ENCODE measurements at places on chromosomes 6 and 20.

DNA sequence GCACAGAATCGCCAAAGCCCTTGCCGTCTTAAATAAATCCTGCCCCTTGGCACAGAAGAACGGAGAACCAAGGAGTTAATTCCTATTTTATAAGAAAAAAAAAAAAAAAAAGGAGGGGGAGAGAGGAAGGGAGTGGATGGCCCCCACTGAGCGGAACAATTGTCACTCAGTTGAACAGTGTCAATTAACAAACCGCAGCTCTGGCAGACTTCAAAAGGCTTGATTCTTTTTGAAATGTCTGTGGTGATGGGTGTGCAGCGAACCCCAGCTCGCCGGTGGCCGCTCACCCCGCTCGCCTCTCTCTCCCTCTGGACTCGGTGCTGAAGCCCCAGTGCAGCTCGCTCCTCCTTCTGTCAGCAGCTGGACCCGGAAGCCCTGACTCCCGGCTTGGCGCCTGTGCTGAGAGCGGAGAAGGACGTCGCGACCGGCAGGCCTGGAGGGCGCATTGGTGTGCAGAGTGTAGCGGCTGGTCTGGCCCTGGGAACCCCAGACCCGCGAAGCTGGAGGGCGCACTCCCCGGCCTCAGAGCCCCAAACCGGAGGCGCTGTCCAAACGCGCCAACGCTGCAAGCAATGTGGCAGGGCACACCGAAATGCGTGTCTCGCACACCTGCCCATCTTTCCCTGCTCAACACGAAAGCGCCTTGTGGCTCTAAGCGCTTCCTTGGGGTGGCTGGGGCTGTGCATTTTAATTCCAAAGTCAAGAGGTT lies 3.4 kb downstream of the LINC00237 start:
- DNase-seq: no peak
- H3K36me3 ChIP-seq: no peaks in the 10 kb centered on the region
- H3K27ac ChIP-seq: no peak overlapping the region
- peaks cover 92% of the 10 kb centered on the region for H3K27me3 ChIP-seq
- peak overlapping the region; percentile 10 for H3K4me3 ChIP-seq

GRCh38 chr6:11142296-11143027 lies 30.9 kb upstream of the ERVFRD-1 start:
- no peaks in the 10 kb centered on the region for H3K27me3 ChIP-seq
- H3K4me1 ChIP-seq: no peaks in the 10 kb centered on the region
- no peak overlapping the region for H3K4me3 ChIP-seq

- DNase-seq: no peak
- H3K27ac ChIP-seq: no peak overlapping the region
- H3K27me3 ChIP-seq: no peaks in the 10 kb centered on the region
- no peak overlapping the region for H3K4me3 ChIP-seq
Measured at GRCh38 chr20:58349570-58349969, 39.5 kb upstream of the VAPB start.

- no peak within 1 kb of the TSS for H3K27ac ChIP-seq
- peaks cover 16% of the 10 kb centered on the region for H3K27me3 ChIP-seq
- peak within 1 kb of the TSS; percentile 90 for H3K4me3 ChIP-seq
- DNase-seq: peak; percentile 53
- peaks cover 10% of the 10 kb centered on the region for H3K4me1 ChIP-seq
- no peaks in the 10 kb centered on the region for H3K36me3 ChIP-seq
Measured at GRCh38 chr6:84033523-84034451, at the start of gene MRAP2. Gene MRAP2, plus strand, starts transcription at chr6:84033772. Its CDS starts 21,547 bp downstream, at chr6:84055319.

GRCh38 chr20:37237656-37238055 lies 24.0 kb downstream of the GHRH start:
- H3K27me3 ChIP-seq: no peaks in the 10 kb centered on the region
- no peak overlapping the region for H3K27ac ChIP-seq
- H3K36me3 ChIP-seq: peaks cover 43% of the 10 kb centered on the region
- H3K4me1 ChIP-seq: peaks cover 18% of the 10 kb centered on the region
- H3K4me3 ChIP-seq: no peak overlapping the region
- DNase-seq: no peak

GRCh38 chr20:62825333-62825985 lies 8.6 kb downstream of the COL9A3 start:
- no peaks in the 10 kb centered on the region for H3K36me3 ChIP-seq
- peak overlapping the region; percentile 4 for H3K27ac ChIP-seq
- no peak overlapping the region for H3K4me3 ChIP-seq
- H3K4me1 ChIP-seq: peaks cover 18% of the 10 kb centered on the region
- H3K27me3 ChIP-seq: peaks cover 7% of the 10 kb centered on the region

- no peaks in the 10 kb centered on the region for H3K27me3 ChIP-seq
- H3K36me3 ChIP-seq: no peaks in the 10 kb centered on the region
- H3K27ac ChIP-seq: no peak overlapping the region
- H3K4me1 ChIP-seq: peaks cover 5% of the 10 kb centered on the region
- no peak for DNase-seq
Measured at GRCh38 chr6:150253489-150253888, 110.6 kb downstream of the PPP1R14C start.

- no peaks in the 10 kb centered on the region for H3K27me3 ChIP-seq
- no peak overlapping the region for H3K27ac ChIP-seq
- H3K36me3 ChIP-seq: no peaks in the 10 kb centered on the region
- no peak overlapping the region for H3K4me3 ChIP-seq
- no peaks in the 10 kb centered on the region for H3K4me1 ChIP-seq
Measured at GRCh38 chr6:86273936-86274335, 631.2 kb upstream of the SYNCRIP start.

GRCh38 chr20:63446216-63447024 lies 26.0 kb downstream of the KCNQ2 start:
- H3K36me3 ChIP-seq: no peaks in the 10 kb centered on the region
- no peaks in the 10 kb centered on the region for H3K27me3 ChIP-seq
- no peak for DNase-seq
- H3K27ac ChIP-seq: no peak overlapping the region
- peaks cover 4% of the 10 kb centered on the region for H3K4me1 ChIP-seq
- no peak overlapping the region for H3K4me3 ChIP-seq

DNA sequence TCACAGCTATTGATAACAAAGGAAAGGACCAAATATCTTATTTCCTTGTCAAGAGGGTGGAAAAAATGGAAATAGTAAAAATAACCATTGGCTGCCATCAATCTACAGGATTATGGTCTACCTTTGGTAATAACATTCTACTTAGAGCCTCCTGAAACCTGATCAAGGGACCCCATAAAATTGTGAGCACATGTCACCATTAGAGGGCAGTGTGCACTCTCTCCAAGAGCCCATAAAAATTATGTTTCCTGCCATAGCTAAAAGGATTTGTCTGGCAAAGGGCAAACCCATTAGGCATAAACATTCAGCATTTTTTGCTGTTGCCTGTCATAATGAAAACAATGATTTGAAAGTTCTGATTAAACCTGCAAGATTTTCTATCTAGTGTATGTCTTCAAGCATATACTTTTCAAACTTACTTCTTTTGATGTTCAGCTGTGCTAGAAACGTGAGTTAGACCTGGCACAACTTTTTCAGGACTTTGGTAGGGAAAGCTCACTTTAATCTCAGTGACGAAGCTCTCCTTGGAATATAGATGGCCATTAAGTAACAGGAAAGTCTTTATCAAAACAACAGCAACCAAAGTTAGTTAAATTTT lies 120.7 kb upstream of the ZFP64 start:
- peaks cover 3% of the 10 kb centered on the region for H3K4me1 ChIP-seq
- no peak overlapping the region for H3K4me3 ChIP-seq
- H3K36me3 ChIP-seq: no peaks in the 10 kb centered on the region

GRCh38 chr6:56694002-56694401 lies 51.3 kb upstream of the DST start:
- H3K36me3 ChIP-seq: no peaks in the 10 kb centered on the region
- H3K4me3 ChIP-seq: no peak overlapping the region
- no peaks in the 10 kb centered on the region for H3K27me3 ChIP-seq
- no peak for DNase-seq

DNA sequence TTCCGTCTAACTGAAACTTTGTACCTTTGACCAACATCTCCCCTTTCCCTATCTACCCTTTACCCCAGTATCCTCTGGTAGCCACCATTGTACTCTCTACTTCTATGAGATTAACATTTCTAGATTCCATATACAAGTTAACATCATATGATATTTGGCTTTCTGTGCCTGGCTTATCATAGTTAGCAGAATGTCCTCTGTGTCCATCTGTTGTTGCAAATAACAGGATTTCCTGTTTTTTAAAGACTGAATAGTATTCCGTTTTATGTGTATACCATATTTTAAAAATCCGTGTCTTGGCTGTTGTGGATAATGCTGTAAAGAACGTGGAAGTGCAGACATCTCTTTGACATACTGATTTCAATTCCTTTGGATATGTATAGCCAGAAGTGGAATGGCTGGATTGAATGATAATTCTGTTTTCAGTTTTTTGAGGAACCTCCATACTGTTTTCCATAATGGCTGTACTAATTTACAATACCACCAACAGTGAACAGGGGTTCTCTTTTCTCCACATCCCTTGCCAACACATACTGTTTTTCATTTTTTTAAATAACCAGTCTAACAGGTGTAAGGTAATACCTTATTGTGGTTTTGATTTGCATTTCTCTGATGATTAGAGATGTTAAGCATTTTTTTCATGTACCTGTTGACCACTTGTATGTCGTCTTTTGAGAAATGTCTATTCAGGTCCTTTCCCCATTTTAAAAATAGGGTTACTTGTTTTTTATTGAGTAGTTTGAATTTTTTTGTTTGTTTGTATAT lies 53.8 kb downstream of the CDC5L start:
- H3K36me3 ChIP-seq: peaks cover 2% of the 10 kb centered on the region
- H3K4me1 ChIP-seq: no peaks in the 10 kb centered on the region
- no peaks in the 10 kb centered on the region for H3K27me3 ChIP-seq
- H3K27ac ChIP-seq: no peak overlapping the region

GRCh38 chr6:110042670-110043296 lies 64.7 kb downstream of the GPR6 start:
- H3K27me3 ChIP-seq: no peaks in the 10 kb centered on the region
- H3K4me3 ChIP-seq: no peak overlapping the region
- H3K4me1 ChIP-seq: no peaks in the 10 kb centered on the region
- H3K36me3 ChIP-seq: no peaks in the 10 kb centered on the region
- no peak overlapping the region for H3K27ac ChIP-seq

Data from neuronal stem cell (in vitro differentiated cells).